ENCODE measurements at places on chromosomes 2 and 18.

GRCh38 chr2:197998702-197999101 lies 194.3 kb downstream of the PLCL1 start:
- no peak for DNase-seq

- DNase-seq = no peak
These were observed 8.5 kb upstream of the DAW1 start for GRCh38 chr2:227862741-227863588.

GRCh38 chr2:77147153-77147552 lies 375.0 kb downstream of the LRRTM4 start:
- no peak for DNase-seq

DNA sequence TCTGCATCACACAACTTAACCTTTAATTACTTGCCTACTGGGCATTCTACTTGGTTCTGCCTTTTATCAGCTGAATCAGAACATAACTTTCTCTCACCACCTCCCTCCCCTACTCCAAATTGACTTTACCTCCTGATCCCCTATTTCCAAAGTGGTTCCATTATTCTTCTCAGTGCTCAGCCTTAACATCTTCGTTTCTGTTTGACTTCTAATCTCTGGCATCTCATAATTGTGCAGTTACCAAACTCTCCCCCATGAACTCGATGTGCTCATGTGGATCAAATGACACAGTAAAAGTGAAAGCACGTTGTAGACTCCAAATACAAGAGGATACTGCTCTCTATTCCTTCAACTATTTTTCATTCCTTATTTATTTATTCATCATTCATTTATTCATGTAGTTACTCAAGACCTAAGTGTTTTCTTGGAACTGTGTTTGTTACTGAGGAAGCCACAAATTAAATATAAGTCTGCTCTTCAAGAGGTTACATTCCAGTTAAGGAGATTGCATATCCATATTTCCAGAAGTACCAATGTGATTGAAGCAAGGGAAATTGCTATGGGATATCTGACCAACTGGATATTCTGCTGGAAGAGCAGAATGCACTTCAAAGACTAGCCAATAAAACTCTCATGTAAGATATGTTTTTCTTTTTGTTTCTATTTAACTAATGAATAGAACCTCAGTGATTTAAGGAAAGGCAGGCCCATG lies 158.8 kb downstream of the TMEFF2 start:
- DNase-seq = no peak
